ENCODE measurements at places on chromosomes 4 and X.

DNA sequence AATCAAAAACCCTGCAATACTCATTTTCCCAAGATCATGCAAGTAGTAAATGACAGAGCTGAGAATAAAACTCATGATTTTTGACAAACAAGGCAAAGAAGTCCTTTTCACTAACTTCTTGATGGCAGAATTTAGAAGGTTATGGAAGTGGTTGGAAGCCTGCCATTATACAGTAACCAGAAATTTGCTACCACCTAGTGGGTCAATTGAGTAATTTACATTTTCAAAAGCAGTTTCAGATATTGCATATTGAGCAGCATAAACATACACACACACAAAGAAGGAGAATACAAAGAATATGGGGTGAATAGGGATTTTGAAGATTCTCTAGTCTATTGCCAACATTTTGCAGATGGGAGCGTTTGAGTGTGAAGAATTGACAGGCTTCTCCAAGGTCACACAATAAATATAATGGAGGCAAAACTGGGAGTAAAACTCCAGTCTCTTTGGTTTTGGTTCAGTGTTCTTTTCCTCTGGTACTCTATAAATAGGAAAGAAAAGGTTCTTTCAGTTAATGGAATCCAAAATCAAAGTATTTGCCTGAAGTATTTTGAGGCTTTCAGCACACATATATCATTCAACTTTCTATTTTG is 70.2 kb downstream of the GC start:
- no peak for DNase-seq

DNA sequence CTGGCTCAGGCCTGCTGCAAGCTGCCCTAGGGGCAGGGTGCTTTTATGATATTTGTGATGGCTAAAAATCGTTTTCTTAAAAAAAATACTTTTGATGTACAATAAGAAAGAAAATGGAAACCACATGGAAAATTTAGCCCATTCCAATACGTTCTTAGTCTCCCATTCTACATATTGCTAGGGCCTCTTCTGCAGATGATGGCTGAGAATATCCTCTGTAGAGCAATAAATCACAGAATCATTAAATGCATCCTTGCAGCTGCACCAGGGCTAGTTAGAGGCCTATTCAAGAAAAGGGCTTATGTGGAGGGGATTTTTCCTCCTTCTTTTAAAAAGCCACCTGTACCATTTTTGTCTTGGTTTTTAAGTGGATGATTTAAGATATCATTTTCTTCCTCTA is 97.6 kb upstream of the C1GALT1C1 start:
- no peak for DNase-seq

GRCh38 chrX:27964432-27964831 is 16.8 kb downstream of the DCAF8L1 start:
- DNase-seq, result no peak

DNA sequence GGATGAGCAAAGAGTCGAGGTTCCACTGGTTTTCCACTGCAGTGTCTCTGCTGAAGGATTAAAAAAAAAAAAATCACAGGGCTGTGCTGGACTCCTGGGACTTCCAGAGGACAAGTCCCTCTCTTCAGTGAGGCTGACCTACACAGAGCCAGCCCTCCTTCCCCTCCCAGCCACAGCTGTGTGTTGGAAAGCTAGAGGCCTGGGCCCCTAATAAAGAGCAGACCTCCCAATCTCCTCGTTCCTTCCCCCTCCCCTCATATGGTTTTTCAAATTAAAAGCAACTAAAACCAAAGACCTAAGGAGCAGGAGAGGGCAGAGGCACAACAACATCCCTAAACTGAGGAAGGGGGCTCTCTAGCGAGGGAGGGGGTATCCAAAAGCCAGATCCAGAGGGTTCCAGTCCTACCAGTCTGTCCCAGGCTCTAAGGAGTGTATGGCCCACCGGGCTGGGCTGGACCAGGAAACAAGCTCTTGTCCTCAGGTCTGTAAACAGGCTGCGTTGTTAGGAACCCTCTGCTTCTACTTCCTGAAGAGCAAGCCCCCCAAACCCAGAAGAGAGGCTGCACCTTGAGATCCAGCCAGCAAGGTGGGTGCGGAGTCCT is 4.0 kb upstream of the PDGFRA start:
- DNase-seq, result no peak

GRCh38 chr4:10296730-10297129 is 160.5 kb downstream of the ZNF518B start:
- DNase-seq, result no peak

DNA sequence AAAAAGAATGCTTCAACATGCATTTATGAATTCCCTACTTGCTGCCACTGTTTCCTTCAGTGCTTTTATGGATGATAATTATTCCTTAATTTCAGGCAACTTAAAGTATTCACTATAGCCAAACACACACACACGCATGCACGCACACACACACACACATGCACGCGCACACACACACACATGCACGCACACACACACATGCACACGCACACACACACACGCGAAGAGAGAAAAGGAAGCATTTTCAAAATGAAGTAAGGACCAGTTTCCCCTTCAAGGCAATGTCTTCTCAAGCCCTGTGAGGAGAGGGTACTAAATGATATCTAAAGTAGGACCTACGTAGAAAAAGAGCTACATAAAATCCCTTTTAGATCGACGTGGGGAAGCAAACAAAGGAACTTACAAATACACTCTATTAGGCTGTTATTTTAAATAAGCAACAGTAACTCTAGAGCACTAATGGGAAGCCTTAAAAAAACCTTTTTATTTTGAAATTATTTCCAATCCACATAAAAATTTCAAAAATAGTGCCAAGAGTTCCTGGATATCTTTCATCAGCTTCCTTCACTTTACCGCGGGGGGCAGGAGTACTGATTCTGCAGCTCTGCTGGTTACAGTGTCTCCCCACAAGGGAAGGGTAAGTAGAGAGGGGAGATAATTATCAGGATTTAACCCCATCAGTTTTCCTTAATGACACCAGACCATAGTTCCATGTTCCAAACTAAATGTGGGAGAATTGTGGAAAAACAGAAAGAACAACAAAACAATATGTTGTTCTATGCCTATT is 13.7 kb downstream of the IRF2 start:
- DNase-seq, result no peak

DNA sequence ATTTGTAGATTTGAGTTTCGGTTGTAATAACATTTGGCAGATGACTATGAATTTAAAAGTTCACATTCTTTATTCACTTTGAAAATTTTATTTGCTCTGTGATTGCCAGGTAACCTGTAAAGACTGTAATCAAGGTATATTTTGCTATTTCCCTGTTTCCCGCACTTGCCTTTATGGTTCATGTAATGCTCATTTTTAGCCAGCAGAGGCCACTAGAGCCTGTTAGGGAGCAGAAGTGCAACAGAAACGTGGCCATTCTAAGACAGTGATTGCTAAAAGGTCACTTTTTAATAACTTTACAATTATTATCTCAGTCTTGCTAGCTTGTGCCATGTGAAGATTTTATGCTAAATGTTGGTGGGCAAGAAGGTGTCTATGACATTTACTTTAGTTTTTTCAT is 12.4 kb downstream of the YIPF6 start:
- DNase-seq, result no peak

GRCh38 chr4:94506822-94507221 is 55.1 kb downstream of the PDLIM5 start:
- DNase-seq, result no peak

GRCh38 chrX:101619364-101619763 is 1.6 kb upstream of the ARMCX6 start:
- DNase-seq, result no peak

DNA sequence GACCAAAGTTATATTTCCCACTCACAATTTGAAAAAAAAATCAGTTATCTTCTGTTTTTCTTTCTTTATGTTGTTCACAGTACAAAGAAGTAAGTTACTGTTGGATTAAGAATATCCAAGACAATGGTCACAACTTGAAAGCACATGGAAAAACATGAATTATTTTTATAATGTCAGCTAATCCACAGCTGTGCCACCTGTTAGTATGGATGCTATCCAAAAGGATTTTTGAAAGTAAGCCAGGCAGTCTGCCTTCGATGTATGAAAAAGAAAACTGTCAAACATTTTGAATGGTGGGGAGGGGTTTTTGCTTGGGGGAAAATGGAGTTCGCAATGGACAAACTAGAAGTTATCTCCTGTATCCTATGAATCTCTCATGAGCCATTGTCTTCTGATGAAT is 6.2 kb downstream of the GPM6A start:
- DNase-seq, result no peak

GRCh38 chrX:53160297-53160983 is 64.6 kb downstream of the KDM5C start:
- no peak for DNase-seq

GRCh38 chr4:181475359-181475758 is 767.8 kb upstream of the TENM3 start:
- DNase-seq, result no peak

GRCh38 chrX:106894978-106895452 is 8.1 kb downstream of the RIPPLY1 start:
- no peak for DNase-seq

- no peak for DNase-seq
Observed at GRCh38 chr4:91936311-91936710, 367.5 kb upstream of the GRID2 start.

DNA sequence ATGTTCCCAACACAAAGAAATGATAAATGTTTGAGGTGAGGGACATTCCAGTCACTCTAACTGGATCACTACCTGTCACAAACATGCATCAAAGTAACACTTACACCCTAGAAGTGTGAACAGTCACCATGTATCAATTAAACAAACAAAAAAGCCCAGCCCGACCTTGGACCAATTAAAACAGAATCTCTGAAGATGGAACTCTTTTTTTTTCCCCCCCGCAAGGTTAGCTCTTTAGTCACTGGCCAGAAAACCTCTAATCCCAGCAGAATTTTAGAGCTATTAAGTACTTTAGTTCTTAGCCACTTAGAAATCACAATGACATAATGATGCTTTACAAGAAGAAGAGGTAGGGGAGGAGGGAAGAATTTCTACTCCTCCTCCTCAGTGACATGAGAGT is 154.5 kb downstream of the PALLD start:
- DNase-seq, result no peak

DNA sequence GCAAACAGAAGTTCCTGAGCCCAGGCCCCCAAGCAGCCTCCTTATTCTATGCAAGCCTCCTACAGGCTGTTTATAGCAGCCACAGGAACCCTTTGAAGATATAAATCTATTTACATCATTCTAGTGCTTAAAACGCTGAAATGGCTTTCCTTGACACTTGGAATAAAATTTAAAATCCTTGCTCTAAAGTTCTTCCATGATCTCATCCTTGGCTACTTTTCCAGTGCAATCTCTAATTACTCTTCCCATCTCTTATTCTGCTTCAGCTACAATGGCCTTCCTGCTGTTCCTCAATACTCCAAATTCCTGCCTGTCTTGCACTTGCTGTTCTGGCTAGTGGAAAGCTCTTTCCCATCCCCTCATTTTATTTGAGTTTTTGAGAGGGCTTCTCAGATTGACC is 634.2 kb upstream of the NR3C2 start:
- DNase-seq, result no peak
